ENCODE measurements at places on chromosomes 11 and 22.

DNA sequence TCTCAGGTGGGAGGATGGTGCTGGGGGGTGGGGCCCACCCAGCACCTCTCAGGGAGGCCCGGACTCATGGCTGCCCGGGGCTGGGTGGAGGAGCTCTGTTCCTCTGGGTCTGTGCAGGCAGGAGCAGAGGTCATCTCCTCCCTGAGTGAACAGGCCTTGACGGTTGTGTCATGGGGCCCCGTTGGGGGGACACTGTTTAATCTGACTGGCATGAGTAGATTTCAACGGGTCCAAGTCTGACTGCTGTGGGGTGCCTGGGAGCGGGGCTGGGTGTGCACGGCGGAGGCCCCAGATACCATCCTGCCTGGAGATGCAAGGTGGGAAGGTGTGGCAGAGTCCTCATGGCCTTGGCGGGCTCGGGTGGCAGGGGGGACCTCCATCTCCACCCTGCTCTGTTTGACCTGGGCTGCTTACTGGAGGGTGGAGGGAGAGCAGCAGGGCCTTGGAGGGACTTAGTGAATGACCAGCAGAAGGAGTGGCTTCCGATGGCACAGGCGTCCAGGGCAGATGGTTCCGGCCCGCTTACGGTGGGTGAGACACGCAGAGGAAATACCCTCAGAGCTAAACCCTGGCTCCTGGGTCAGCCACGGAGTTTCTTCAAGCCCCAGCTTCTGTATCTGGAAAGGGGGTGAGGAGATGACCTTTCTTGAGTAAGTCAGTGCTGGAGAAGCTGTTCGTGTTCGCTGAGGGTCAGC lies 48.7 kb downstream of the SMIM38 start:
- DNase-seq: no peak

GRCh38 chr11:81579339-81579738 lies 1154.3 kb downstream of the FAM181B start:
- no peak for DNase-seq

DNA sequence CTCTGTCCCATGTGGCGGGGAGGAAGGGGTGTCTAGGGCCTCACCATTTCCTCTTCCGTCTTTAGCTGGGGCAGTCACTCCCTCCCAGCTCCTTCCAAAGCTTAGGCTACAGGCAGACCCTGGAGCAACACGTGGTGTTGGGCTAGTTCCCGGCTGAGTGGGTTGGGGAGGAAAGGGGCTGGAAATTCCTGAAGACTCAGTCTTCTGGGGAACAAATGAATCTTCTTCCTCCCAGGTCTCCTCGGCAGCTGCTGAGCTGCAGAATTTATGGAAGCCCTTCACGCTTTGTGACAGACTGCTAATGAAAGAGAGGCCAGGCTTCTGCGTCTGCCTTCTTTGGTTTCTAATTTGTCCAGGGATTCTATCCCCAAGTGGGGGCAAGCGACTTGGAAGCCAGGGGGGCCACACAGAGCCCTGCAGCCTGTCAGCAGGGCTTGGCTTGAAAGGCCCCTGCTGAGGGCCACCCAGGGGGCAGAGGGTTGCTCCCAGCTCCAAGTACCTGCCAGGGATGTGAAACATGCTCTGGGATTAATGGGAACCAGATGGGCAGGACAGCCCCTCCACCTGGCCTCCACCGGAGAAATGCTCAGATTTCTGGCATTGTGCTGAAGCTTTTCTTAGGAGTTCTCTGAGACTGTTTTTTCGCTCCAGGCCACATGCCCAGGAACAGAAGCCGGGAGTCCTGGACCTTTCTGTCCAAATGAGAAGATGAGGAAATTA lies 123.1 kb downstream of the PKNOX2 start:
- DNase-seq: no peak

GRCh38 chr11:21564833-21565682 lies 627.8 kb upstream of the ANO5 start:
- DNase-seq: no peak

GRCh38 chr11:38332046-38332445 lies 1734.0 kb upstream of the RAG2 start:
- DNase-seq: no peak

- no peak for DNase-seq
Observed at GRCh38 chr11:120034881-120035630, 102.9 kb downstream of the TRIM29 start.

GRCh38 chr11:31160504-31161422 lies 208.8 kb downstream of the DCDC1 start:
- peak; percentile 5 for DNase-seq

- peak; percentile 84 for DNase-seq
Observed at GRCh38 chr22:43004362-43005035, 10.4 kb downstream of the PACSIN2 start.

GRCh38 chr11:6968816-6969215 lies 42.6 kb downstream of the ZNF215 start:
- no peak for DNase-seq

DNA sequence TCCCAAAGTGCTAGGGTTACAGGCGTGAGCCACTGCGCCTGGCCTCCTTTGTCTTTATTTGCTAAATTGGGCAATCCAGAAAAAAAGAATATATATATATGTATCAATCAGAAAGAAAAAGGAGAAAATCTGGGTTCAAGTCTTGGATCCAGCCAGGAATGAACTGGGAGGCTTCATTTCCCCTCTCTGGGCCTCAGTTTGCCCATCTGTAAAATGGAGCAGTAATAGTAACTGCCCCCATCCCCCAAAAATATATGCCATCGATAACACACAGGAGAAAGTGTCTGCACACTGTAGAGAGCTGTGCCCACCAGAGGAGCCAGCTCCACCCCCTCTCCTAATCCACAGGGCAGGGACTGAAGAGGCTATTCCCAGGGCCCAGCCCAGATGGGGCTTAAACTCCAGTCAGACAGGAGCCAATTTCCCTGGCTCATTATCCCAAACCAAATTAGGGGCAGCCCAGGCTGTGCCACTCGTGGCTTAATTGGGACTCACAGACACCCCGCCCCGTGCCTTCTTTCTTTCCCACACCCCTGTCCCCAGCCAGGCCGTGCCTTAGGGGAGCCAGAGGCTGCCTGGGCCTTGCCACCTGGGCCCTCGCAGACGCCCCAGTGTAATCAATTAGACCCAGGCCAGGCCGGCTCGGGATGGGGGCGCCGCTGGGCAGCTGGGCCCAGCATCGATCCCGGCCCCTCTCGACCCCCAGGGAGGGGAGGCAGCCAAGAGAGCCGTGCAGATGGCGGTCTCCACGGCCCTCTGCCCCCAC lies 171.5 kb downstream of the MN1 start:
- DNase-seq: no peak

- DNase-seq: no peak
Observed at GRCh38 chr11:75184757-75185425, 34.0 kb downstream of the SLCO2B1 start.

DNA sequence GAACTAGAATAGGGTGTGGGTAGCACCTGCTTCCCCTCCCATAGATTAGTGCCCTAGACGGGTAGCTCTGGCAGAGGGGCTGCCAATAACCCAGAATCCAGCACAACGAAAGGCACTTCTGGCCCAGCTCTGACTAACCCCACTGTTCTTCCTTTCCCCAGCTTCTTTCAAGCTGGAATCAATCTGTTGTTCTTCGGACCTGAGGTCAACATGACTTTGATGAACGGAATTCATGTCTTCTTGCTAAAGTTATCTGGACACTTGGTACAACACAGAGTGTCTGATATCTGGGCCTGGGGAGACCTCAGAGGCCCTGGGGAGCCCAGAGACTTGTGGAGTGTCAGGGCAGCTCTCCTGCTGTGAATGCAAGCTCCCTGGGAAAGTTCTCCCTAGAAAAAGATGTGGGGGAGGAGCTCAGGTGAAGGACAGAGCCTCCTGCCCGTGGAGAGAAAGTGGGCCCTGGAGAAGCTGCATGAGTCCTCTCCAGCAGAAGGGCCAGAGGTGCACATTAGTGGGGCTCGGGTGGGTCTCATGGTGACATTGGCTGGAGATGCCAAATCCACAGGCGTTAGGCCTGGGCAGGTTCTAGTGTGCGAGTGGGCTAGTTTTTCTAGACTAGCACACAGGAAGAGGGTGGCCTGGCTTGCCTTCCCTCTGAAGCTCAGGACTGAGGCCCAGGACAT lies 6.3 kb downstream of the KCNJ11 start:
- DNase-seq: no peak

GRCh38 chr22:33248948-33249347 lies 190.8 kb upstream of the SYN3 start:
- DNase-seq: no peak

- DNase-seq: no peak
Observed at GRCh38 chr11:94840209-94840608, 72.1 kb downstream of the AMOTL1 start.

DNA sequence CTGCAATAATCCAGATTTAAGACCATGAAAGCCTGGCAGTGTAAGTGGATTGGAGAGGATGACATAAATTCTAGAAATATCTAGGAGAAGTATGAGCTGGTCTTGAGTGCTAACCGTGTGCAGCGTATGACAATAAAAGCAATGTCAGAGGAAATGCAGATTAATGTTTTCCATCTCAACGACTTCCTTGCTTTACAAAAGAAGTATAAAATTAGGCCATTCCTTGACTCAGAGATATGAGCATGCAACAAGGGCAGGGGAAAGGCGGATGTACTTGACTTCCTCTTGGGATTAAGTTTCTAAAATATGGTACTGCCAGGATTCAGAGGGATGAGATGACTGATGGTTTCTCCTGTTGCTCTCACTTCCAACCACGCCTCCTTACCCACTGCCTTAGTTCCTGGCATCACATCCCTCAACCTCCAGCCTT lies 32.3 kb downstream of the ADAMTS15 start:
- DNase-seq: no peak

DNA sequence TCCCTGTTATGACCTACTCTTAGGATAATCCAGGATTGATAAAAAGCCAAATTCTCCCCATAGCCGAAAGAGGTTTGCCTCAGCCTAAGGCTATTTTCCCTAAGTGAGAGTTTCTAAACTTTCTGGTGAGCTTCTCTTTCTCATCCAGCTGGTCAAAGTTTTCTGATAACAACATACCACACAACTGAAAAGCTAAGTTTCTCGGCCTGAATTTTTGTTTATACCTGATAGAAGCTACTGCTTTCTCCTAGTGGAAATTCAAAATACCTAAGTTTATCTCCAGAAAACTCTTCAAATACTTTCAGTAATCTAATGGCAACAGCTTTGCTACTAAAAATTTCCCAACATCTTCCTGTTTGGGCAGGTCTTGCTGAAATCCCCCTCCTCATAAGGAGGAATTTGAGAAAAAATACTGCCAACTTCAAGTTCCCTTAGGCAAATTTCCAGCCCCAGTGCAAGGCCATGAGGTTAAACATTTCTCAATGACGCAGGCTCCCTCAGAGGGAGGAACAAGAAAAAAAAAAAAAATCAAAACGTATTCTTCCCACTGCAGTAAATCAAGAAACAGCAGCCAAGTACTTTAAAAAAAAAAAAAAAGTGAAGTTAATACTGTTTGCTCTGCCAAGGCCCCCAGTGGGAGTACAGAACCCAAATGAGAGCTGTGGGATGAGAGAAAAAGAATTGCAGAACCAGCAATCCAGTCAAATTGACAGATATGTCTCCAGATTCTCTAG lies 127.0 kb downstream of the MRTFA start:
- DNase-seq: no peak

- no peak for DNase-seq
Observed at GRCh38 chr11:76824980-76825725, 35.6 kb upstream of the ACER3 start.

DNA sequence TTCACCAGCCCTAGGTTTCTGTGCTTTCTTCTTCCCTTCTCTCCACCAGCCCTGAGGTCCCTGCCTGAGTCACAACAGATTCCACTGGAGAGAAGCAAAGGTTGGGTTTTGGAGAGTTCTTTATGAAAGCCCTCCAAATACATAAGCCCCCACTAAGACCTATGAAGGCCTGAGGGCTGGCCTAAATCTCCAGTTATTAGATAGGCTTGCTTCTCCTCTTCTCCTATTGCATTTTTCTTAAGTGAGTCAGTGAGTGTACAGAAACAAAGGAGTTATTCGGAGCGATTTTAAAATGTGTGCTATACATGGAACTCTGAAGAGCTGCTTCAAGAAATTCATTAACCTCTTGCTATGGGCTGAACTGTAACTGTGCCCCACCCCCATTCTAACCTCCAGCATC lies 1057.3 kb downstream of the OPCML start:
- no peak for DNase-seq

DNA sequence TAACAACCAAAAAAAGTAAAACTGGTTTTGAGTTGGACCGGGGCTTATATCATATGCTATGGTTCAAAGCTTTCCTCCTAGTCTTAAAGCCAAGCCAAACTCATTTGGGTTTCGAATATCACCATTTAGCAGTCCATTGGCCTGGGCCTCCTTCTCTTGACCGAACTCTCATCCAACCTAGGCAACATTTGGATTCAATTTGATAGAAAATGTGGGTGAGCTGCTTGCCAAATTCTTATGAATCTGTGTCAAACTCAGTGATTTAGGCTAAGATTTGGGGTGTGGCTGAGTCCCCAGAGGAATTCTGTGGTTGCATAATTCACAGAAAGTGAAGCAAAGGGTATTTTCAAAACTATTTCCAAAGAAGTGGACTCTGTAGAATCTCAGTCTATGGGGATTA lies 83.7 kb downstream of the BLID start:
- no peak for DNase-seq

DNA sequence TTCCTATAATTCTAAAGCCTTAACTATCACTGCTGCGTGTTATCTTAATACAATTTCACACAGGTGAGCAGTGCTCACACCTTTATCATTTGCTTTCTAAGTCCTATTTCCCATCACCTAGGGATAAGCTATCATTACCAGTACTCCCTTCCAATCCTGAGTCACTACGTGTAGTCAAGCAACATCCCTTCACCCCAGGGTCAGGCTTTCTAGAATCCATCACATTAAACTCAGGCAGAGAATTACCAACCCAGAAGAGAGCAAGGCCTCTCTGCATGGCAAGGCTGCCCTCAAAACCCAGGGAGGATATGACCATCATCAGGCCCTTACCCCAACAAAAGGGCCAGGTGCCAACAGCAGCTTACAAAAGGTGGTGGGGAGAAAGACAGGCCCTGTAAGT lies 9.8 kb downstream of the PACSIN2 start:
- no peak for DNase-seq

DNA sequence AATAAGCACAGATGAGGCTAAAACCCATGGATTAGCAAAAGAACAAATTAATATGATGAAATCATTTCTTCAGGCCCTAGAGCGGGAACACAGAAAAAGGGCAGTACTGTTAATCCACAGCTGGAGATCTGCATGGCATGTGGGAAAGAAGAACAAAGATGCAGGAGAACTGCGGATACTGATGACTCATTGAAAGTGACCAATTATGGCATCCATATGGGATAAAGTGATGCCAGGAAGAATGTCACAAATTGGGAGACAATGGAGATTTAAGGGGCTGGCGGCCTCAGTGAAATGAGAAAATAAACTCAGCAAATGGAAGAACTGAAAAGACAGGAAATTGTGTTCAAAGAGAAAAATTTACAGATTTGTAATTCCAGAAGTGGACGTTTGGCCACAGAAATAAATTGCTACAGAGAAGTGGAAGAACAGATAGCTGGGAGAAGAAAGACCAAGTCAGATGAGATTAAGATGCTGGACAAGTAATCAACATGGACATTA lies 39.4 kb downstream of the SIK3 start:
- no peak for DNase-seq

- DNase-seq: no peak
Observed at GRCh38 chr11:34478845-34479663, 34.5 kb downstream of the ELF5 start.

Data from hematopoietic multipotent progenitor cell treated with erythropoietin and hydrocortisone succinate and interleukin-3 and kit ligand, for 8 days (in vitro differentiated cells).